ENCODE measurements at places on chromosomes 6 and 20.

- peak; percentile 20 for DNase-seq
These were observed 63.3 kb downstream of the ZFAND3 start for GRCh38 chr6:37882724-37883413.

DNA sequence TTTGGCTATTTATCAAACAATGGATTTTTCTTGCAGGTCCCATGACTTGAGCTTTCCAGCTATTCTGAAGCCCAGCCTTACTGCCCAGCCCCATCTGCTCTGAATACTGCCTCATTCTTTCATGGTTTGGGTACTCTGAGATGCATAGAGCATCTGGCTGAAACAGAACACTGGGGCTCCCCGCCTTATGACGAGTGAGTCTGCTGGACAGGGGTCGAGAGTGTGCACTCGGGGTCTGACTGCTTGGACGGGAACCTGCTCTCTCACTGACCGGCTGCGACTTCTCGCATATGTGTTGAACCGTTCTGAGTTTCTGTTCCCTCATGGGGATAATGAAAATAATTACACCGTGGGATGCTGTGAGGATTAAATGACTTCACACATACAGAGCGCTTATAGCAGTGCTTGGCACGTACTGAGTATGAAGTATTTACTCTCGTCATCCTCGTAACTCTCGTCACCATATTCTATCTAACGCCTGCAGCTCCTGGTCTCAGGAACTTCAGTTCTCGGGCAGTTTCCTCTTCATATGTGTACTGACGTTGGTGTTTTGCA lies 59.5 kb upstream of the MPC1 start:
- DNase-seq, result no peak

GRCh38 chr6:89311853-89312531 lies 3.1 kb downstream of the GABRR2 start:
- peak; percentile 70 for DNase-seq

DNA sequence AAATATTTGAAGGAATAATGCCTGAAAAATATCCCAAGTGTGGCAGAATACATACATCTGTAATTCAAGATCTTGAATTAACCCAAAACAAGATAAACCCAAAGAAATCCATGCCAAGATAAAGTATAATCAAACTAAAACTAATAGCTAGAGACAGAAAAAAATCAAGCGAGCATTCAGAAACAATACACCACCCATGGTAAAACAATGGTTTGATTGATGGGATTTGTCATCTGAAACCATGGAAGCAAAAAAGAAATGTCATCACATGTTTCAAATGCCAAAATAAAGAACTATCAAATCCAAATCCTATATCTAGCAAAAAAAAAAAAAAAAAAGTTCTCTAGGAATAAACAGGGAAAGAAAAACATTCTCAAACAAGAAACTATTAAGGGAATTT lies 5.1 kb upstream of the DEFB127 start:
- DNase-seq, result no peak

- peak; percentile 84 for DNase-seq
These were observed 86.8 kb downstream of the PPP1R14C start for GRCh38 chr6:150229436-150230163.

GRCh38 chr20:35332540-35333200 lies 40.4 kb upstream of the FAM83C start:
- no peak for DNase-seq

DNA sequence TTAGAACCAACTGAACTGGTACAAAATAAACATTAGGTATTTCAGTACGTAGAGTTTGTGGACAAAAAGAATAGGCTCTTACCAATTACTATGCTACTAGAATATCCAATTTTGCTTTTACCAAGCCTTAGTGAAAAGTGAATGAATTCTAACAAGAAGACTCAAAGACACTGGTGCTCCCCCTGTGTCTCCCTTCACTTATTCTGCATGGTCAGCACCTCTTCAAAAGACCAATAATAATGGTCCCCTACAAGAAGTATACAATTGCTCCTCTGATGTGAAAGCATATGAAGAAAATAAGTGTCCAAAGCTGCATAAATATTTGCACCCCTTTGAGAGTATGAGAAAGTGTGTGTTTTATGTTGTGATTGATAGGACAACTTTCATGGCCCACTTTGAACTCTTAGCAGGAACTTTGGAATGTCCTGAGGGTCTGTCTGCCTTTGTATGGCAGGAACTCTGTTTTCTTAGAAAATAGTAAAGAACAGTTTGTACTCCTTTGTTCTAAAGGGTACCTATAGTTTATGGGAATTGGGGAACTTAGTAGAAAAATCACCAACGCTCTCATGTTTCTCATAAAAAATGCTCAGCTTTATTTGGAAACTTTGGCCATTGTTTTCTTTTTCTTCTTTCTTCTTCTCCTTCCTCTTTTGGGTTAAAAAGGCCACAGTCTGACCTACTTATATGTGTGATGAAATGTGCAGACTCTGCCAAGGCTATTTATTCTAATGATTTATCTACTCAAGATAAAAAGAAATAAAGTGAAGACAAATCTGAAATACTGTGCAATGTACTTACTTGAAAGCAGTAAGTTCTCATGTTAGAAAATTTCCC lies 352.4 kb downstream of the LAMA2 start:
- no peak for DNase-seq

- no peak for DNase-seq
These were observed 545 bp downstream of the ACTR5 start for GRCh38 chr20:38748861-38749149.

All from kidney tubule cell (primary cell).